ENCODE measurements at places on chromosomes 5 and 9. TPM values are rescaled to one million over a fixed set of nuclear protein-coding genes. Genes with fewer than 3 reads are reported as not detected.

DNA sequence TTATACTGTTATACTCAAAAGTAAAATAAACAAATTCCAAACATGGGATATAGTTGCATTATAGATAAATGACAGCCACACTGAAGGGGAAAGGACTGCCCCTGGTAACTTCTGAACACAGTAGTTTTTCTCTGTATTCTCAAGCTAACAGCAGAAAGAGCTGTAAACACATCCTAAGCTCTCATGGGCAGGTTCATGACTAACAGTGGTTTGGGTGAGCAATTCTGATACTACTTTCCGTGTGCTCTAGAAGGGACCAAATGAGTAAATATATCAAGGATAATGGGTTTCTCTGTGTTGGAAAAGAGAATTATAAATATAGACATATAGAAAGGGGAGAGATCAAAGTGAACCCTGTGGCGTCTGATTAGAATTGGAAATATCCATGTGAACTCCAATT is 2.2 kb upstream of the LCN6 start:
- DNase-seq = no peak

- DNase-seq = no peak
These were observed 225.6 kb downstream of the PCSK1 start for GRCh38 chr5:96207420-96207819.

IL4 gene
- total RNA-seq = not detected

GRCh38 chr5:11064763-11065450 is 303.9 kb upstream of the DAP start:
- DNase-seq = no peak

TMEM252 gene
- not detected for total RNA-seq

DNAJC18 gene
- total RNA-seq = 7.6 TPM

DNA sequence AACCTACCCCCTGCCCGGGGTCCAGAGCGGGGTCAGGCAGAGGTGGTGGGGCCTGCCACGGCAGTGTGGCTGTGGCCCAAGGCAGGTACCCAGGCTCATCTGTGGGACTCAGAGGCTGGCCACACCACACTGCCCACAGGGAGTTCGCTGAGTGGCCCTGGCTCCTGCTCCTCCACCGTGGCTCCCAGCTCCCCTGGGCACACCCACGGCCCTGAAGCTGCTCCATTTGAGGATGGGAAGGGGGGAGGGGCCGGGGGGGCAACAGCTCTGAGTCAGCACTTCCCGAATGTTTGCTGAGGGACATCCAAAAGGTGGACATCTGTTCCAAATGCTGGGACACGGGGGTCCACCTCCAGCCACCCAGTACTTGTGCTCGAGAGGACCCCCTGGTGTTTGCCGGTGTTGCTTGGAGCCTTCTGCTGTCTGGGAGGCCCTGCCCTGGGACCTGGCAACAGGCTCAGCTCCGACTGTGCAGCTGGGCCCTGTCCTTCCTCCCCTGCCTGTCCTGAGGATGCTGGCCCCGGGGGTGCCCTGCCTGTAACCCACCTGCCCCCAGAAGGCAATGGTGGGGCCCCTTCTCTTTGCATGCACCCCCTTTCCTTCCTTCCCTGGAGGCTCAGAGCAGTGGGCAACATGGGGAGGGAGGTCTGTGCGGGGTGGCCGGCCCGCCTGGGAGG is 2.5 kb upstream of the NRARP start:
- no peak for DNase-seq

GLDC gene
- 19.4 TPM for total RNA-seq

C5orf58 gene
- not detected for total RNA-seq

Data from pulmonary artery endothelial cell (primary cell).